ENCODE measurements at places on chromosomes 3 and 15.

GRCh38 chr15:65922621-65923020, 53.3 kb downstream of the RAB11A start:
- DNase-seq: no peak

DNA sequence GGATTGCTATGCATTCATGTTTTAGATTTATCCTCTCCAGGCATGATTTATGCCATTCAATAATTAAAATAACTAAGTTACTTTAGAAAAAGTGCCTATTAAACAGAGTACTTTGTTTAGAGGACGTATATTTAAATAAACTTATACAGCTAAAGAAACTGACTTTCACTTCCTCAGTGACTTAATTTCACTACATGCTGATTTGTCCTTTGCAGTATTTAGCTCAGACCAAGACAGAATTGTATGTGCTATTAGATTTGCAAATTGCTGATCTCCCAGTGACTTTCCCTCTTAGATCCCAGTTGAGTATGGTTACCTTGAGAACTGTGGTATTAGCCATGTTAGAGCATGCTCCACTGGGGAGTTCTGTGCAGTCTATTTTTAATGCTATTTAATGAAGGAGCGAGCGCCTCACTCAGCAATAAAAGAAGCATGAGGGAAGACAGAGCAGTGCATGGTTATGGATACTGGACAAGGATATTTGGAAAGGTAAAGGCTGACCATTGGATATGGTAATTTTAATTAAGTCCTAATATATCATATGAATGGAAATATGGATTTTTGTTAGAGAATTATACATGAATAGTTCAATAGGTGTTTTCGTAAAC, 2.7 kb downstream of the ARPP21 start:
- no peak for DNase-seq

DNA sequence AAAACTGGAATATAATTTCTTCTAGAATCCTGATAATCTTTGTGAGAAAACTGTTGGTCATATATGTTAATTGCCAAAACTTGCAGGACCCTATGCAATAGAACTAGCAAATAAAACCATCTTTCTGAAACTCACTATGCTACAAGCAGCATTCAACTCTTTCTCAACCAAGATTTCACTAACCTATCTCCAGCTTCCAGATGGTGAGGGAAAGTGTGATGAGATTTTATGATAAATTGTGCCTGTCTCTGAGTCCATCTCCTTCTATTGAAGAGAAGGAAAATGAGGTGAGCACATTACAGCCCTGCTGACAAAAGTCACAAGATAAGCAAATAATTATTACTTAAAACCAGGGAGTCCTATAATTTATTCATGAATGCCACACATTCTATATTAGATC, 44.1 kb upstream of the UBE2Q2 start:
- no peak for DNase-seq

- no peak for DNase-seq
Measured at GRCh38 chr3:112017091-112017490, 17.4 kb upstream of the TMPRSS7 start.

GRCh38 chr3:57126244-57126643, 38.9 kb downstream of the IL17RD start:
- DNase-seq: no peak

DNA sequence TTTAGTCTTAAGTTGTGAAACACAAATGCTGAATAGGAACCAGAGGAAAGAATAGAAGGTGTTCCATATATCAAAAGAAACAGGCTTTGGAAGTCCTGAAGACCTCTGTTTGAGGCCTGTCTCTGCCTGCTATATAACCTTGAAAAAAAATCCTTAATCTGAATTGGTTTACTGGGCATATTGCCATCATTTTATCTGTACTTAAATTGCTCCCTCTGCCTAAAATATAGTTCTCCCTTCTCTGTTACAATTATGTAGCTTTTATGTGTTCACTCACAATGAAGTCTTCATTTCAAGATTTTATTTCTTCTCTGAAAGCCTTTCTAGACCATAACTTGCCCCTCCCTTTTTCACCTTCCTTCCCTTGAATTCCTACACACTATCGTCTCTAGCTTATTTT, 21.2 kb downstream of the ARL13B start:
- no peak for DNase-seq

GRCh38 chr3:64223791-64224745, 1.2 kb downstream of the PRICKLE2 start:
- no peak for DNase-seq

DNA sequence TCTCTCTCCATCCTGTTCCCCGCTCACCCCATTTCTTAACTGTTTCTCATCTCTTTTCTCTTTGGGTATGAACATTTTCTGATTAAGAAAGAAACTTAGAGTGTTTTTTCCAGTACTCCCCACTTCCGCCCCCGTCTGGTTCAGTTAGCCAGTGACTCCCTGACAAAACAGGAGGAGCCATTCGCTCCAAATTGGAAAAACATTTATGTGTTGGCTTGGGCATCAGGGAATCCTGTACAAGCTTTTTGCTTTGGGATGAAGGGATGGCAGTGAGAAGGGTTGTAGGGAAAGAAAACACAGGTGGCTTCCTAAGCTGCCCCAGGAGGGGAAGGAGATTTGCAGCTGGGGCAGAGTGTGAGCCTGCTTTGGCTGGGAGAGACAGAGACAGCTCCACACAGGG, 47.0 kb downstream of the BOC start:
- no peak for DNase-seq

GRCh38 chr15:63461230-63461985, 43.0 kb upstream of the USP3 start:
- no peak for DNase-seq

GRCh38 chr3:100144255-100144866, 30.1 kb upstream of the FILIP1L start:
- no peak for DNase-seq

GRCh38 chr3:72558001-72558400, 290.2 kb downstream of the SHQ1 start:
- DNase-seq: no peak

DNA sequence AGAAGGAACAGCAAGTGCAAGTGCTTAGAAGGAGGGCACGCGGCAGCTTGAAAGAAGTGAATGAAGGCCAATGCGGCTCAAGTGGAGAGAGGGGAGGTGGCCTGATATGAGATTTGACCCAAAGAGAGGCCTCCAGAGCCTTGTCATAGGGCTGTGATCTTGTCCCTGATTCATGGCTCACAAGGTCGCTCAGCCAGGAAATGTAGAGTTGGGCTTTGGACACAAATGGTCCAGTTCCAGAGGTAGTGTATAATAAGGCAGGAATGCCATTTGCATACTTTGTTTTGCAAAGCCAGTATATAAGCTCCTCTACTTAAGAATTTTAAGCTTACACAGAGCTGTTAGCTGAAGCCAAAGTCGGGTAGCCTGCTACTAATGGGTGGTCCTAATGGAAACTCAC, 33.7 kb downstream of the HGD start:
- DNase-seq: no peak
